ENCODE measurements at places on chromosomes 2 and 18.
A peak's percentile ranks its signal among the peaks of the same experiment; 100 is the strongest.

DNA sequence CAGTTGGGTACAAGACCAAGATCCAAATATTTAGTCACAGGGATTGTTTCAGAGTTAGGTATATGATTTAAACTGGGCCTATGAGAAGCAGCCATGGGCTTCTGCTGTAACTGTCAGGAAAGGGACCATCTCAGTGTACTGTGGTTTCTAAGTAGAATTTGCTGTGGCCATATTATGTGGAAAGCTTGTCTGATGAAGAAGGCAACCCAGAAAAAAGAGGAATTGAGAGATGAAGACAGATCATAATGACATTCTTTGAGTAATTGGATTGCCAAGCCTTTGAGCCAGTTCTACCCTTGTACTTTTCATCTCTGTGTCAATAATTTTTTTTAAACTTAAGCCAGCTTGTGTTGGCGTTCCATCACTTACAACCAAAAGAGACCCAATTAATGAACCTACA is 259.6 kb downstream of the NUP35 start:
- DNase-seq = no peak

GRCh38 chr2:190435031-190435670 is 27.0 kb downstream of the MFSD6 start:
- no peak for DNase-seq

DNA sequence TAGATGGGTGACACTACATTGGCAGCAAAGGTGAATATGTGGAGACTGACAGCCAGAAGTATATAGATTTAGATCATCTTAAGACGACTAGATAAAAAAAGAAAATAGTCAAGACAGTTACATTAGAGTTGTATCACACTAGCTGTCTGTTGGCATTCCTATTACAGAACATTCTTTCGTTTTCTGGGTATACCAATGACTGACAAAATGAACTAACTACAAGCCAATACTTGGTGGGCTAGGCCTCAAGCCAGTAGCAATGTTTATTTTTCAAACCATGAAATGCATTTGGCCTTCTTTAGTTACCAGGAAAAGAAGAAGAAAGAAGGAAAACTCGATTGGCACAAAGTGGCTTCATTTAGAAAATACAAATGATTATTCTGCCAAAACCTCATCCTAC is 944.9 kb upstream of the ZEB2 start:
- no peak for DNase-seq

DNA sequence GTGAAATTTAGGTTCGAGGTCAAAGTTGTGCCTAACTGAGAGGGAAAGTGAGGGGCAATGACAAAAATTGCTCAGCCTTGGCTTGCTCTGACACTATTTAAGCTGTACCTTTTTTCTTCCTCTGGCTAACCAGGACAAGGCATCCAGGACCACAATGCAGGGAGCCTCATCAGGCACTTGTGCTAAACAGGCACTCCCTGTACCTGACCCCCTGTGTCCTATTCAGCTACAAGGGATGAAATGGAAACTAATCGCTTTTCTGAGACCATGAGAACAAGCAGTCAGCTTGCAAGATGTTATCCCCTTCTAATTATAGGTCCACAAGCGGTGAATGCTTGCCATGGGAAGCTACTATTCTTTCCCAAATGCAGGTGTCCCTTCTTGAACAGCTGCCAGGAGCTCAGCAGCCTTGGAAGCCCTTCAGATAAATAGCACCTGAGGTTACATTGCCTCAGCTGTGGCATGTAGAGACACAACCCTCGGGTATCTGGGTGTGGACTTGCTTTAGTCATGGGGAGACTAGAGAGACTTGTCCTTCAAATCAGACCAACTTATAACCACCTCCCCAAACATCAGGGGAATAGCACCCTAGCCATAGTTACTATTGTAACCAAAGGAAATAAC is 19.1 kb upstream of the ITGA6 start:
- no peak for DNase-seq

DNA sequence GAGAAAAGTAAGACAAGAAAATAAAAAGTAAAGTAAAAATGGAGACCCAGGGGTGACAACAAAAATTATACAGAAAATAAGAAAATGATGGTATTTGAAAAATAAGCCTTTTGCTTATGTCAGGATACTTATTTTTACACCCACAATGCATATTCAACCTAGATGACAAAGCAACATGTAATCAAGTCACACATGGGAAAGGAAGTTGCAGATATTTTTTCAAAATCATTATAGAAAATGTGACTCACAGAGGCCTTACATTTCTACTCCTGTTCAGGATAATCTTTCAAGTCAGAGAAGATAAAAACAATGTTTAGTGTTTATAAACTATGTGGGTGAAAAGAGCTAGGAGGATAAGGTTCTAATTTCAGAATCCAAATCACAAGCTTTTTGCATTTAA is 275.3 kb upstream of the UBE2E3 start:
- no peak for DNase-seq

- no peak for DNase-seq
These were observed 2.4 kb downstream of the CTIF start for GRCh38 chr18:48541026-48541746.

- no peak for DNase-seq
These were observed 110.2 kb downstream of the MDH1 start for GRCh38 chr2:63698786-63699548.

DNA sequence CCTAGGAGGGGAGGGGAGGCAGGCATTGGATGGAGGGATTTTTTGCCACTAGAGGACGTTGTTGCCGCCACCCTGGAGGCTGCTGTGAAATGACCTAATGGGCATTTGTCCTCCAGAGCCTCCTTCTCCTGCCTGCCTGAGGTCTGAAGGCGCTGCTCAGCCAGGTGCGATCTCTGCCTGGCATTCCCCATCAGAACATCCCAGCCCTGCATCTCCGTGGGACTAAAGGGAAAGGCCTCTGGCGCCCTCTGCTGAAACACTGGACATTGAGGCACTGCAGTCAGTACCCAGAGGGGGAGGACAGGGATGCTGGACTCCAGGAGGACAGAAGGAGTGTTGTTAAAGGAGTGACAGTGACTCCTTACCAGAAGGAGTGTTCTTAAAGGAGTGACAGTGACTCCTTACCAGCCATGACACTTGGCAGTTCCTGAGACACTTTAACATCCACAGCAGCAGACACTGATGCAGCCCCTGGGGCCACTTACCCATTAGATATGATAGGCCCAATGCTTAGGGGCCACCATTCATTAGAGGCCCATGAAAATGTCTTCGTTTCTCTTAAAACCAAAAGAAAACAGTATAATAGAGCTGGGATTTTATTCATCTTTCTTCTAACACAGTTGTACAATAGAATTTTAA is 17.0 kb downstream of the THNSL2 start:
- DNase-seq = no peak

DNA sequence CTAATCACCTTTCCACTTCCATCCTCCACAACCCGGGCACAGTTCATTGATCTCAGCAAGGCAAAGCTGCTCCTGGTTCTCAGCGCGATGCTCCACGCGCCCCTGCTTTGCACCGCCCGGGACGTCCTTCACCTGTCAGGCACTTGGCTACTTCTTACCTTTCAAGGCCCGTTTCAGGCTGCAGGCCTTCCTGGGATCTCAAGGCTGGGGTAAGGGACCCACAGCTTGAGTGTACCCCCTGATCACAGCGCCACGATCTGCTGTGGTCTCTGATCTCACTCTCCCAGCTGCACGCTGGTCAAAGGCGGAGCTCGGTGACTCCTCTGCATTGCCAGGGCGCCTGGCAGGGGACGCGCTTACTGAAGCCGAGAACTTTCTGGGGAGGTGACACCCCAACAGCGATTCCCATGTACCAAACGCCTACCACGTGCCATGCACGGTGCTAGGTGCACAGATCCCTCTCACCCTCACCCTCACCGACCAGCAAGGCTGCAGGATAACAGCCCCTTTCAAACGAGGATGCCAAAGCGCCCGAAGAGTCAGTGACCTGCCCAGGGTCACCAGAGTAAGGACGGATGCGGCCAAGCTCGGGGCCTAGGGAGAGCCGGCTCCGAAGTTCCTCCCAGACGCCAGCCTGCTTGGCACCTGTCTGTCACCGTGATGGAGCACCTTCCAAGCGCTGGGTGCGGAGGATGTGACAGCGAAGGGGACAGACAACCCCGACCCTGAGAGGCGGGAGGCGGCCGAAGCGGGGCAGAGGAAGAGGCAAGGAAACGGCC is 818 bp downstream of the ITGB1BP1 start:
- peak; percentile 42 for DNase-seq

DNA sequence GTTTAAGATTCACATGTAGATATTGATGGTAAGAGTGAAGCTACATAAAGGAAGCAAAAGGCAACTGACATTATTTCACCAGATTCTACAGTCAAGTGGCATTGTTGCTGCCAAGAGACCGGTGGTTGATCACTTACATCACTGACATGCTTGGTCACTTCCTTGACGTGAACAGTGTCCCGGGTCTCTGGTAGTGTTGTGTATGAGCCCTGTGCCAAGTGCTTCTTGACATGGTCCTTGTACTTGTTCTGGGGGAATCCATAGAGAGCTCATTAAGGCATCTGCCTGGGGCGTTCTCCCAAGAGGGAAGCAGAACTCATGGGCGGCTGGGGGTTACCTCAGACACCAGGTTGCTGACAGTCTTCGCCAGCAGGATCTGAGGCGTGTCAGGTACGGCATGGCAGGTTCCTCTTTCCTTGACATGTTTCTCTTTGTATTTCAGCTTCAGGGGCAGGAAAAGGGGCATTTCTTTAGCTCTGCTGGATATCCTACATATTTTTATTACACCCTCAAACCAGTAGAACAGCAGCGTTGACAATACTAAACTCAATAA is 116.2 kb downstream of the RIF1 start:
- DNase-seq = no peak

GRCh38 chr2:241225983-241226382 is 37.5 kb downstream of the ANO7 start:
- no peak for DNase-seq

GRCh38 chr18:24876266-24876665 is 415.8 kb downstream of the HRH4 start:
- no peak for DNase-seq

DNA sequence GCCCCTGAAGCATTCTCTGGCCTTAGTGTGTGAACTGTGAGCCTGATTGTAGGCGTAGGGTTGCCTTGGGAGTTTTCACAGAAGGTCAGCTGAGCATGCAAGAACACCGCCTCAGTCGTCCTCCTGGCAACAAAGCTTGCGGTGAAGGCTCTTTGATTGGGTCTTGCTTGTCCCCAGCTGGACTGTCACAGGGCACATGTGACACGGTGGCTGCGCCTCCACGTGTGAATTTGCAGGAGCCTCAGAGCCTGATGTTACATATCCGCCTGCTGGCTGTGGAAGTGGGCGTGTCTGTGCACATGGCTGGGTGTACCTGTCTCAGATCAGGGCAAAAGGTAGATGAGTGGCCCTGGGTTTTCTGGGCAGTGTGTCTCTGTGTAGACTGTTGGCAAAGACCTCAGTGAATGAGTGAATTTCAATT is 228.7 kb downstream of the HAUS1 start:
- no peak for DNase-seq

DNA sequence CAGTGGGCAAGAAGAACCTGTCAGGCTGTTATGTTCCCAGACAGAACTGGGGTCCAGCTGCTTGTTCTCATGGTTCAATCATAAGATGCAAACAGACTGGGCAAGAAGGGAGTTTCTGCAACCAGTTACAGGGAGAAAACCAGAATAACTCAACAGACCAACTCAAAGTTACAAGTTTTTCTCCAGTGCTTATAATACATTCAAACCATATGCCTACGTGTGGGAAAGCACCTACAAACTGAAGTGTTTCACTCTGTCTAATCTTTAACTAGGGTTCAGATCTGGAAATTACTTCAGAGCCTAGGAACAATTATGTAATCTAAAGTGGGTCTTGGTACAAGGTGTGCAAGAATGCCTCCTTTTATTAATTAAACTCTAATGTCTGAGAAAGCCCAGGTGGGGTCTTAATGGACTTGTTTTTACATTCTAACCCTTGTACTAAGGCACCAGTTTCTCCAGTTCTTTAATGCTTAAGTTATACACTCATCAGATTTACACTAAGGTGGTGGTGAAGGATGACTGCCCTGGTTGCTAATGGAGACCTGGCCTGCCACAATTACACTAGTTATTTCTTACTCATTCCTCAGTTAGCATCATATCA is 951.9 kb downstream of the TSN start:
- no peak for DNase-seq

GRCh38 chr18:36211612-36212065 is 24.3 kb downstream of the MOCOS start:
- DNase-seq = no peak

DNA sequence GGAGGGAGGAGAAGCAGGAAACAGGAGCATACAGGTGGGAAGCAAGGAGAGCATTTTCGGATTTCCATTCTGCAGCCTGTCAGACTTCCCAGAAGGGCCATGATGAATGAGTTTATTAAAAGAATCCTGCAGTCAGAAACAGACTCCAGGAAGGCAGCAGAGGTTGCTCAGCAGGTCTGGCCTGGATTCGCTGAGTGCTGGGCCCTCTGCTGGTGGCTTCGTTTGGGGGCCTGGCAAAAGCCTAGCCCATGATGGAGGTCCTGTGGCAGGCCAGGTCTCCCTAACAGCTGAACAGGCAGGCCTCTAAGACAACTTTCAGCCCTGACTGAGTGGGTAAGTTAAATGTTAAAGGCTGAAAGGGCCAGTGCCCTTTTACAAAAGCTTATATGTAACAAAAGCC is 108.2 kb upstream of the CAPN13 start:
- no peak for DNase-seq

- no peak for DNase-seq
These were observed 1.0 kb downstream of the ZNF532 start for GRCh38 chr18:58865701-58866065.

DNA sequence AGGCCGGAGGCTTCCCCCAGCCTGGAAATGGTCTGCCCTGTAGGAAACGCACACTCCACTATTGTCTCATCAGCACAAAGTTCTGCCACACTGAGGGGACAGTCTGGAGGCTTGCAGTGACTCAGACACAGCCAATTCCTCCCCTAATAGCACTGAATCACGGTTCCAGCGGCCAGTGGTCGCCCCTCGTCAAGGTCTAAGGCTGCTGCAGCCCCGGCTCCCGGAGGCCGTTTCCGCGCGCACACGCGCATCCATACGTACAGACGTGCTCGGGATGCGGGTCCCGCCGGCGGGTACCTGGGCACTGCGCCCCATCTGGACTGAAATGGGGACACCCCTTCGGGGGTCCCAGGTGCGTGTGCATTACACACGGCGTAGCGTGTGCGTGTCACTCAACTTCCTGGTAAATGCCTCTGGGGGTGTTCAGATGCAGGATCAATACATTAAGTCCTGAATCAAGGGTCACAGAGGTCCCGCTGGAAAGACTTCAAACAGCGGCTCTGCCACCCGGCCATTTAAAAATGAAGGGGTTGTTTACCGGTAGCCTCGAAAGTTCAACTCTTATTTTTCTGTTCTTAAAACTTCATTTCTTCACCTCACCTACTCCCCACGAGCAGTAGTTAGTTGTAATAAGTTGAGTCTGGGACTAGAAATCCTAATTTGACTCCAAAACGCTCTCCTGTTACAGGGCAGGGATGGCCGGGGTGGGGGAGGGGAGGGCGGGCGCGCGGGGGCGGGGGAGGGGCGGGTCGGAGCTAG is 572 bp upstream of the ZNF516 start:
- DNase-seq = no peak

- no peak for DNase-seq
These were observed at the start of gene MPP4 for GRCh38 chr2:201698588-201699226. TSS of gene MPP4 (minus strand) at chr2:201698644. CDS start at chr2:201693954, 4,690 bp downstream.
